AG10803 (cell line): ENCODE measurements at places on chromosomes 5 and 9.

DNA sequence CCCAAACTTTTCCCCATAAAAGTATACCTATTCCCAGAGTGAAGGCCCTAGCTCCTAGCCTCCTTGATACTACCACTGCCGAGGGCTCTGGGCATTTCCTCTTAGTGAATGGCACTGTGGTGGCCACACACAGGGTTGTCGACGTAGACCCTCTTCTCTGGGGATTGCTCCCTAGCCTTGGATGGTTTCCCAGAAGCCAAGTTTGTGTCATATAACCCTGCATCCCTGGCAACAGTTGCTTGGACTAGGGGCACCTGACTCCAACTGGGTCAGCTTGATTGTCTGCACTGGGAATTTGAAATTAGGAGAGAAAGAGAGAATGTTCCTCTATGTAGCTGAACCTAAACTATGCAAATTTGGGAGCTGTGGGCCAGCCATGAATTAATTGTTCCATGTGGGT is 32.3 kb upstream of the KIF2A start:
- no peak for DNase-seq

DNA sequence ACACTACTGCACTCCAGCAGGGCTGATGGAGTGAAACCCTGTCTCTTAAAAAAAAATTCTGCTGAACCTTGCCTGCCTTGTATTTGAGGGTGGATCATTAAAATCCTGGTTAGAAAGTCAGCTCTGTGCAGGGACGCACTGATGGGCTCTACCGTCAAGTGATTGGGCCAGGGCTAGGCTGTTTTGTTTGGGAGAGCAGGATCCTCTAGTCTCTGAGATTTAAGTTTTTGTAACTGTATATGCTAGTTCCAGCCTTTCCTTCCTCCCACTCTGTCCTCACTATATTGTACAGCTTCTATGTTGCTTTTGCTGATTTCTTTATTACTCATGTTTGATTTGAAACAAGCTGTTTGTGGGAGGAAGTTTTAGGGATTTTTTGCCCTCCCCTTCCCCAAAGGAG is 11.5 kb downstream of the DDX4 start:
- DNase-seq = no peak

DNA sequence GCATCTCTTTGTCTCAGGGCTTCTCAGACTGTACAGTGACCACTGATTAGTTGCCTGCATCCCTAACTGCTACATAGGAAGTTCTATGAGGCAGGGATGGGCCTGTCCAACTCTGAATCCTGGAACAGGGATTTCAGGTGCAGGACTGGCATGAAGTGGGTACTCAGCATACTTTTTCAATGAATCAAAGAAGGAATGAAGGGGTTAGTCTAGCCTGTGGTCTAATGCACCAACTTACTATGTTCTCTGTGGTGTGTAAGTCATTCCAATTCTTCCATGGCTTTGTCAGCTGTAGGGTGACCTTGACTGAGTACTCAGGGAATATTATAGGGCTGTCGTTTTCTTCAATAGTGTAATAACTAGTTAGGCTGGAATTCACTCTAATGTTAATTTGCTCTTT is 8.3 kb downstream of the COL15A1 start:
- DNase-seq = no peak

DNA sequence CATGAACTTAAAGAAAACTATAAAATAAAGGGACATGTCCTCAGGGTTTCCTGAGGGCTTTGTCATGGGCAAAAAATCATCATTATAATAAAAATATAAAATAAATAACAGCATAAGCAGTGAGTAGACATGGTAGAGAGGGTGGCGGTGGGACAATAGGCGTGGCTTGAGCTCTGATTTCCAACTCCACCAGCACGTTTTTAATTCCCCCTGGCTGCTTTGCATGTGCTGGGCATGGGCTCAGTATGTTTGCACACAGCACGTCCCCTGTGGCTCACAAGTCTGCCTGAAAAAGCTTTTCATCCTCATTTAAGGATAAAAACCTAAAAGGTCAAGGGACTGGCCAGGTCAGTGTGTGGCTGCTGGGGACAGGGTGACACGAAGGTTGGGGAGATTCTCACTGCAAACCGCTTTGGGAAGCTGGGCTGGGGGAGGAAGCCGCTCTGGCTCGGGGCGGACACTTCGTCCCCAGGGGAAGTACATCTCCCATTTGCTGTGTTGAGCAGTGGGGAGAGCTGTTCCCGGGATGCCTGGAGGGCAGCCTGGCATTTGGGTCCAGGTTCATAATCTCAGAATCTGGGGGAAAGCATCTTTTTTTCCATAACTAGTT is 32.6 kb downstream of the NKX2-5 start:
- DNase-seq = no peak

- peak; percentile 75 for DNase-seq
Observed at GRCh38 chr5:179342577-179342976, 2.7 kb downstream of the ADAMTS2 start.

DNA sequence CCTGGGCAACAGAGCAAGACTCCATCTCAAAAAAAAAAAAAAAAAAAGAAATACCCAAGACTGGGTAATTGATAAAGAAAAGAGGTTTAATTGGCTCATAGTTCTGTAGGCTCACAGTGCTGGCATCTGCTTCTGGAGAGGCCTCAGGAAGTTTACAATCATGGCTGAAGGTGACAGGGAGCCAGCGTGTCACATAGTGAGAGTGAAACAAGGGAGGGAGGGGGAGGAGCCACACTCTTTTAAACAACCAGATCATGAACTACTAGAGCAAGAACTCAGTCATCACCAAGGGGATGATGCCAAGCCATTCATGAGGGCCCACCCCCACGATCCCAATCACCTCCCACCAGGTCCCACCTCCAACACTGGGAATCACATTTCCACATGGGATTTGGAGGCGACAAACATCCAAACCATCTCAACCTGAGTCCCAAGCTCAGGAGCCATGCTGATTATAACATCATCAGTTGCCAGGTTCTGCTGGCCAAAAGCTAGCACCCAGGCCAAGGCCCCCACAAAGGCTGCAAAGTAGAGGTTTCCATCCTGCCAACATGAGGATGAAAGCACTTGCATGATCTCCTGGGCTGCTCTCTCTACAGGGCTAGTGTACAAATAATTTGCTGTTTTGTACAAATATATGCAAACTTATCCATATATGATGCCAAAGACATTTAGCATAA is 15.3 kb downstream of the DENND1A start:
- no peak for DNase-seq

- DNase-seq = peak; percentile 37
Observed at GRCh38 chr5:102589661-102590060, 90.9 kb upstream of the SLCO6A1 start.

DNA sequence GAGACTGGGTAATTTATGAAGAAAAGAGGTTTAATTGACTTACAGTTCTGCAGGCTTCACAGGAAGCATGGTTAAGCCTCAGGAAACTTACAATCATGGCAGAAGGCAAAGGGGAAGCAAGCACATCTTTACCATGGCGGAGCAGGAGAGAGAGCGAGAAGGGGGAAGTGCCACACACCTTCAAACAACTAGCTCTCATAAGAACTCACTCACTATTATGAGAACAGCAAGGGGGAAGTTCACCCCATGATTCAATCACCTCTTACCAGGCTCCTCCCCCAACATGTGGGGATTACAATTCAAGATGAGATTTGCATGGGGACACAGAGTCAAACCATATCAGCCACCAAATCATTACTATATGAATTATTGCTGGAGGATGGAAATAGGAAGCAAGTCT is 30.3 kb upstream of the STX17 start:
- no peak for DNase-seq

DNA sequence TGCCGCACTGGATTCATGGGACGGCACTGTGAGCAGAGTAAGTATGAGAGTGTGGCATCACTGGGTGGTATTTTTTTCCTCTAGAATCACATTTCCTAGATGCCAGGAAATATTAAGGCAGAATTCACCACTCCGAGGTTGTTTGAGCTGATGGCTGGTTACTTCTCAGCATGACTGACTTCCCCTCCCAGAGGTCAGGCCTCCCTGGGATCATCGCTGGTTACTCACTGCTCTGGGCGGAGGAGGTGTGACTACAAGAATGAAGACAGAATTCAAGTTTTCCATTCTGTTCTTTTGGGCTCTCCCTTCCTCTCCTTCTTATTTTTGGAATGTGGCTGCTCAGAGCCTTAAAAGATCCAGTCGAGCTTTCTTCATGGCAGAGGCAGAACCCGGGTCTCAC is 76.6 kb upstream of the PRRC1 start:
- no peak for DNase-seq

DNA sequence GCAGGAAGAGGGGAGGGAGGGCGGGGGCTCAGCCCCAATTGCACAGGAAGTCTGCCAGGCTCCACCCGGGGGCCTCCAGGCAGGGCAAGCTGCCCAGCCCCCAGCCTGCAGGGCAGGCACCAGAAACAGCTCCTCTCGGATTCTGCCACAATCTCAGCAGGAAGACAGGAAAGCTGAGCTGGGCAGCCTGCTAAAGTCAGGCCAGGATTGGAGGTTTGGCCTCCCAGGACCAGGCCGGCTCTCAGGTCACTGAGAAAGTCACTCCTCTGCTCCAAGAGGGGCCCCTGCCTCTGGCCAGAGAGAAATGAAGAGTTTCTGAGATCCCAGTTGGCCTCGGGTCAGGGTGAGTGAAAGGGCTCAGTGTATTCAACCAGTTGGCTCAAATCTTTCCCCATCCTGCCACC is 54.6 kb upstream of the STXBP1 start:
- DNase-seq = peak; percentile 62

- peak; percentile 84 for DNase-seq
Observed at GRCh38 chr9:34664281-34665066, 2.0 kb upstream of the CCL27 start.
